Left lung (tissue), 14 donors: ENCODE measurements at places on chromosomes 1 and 21. TPM values are rescaled to one million over a fixed set of nuclear protein-coding genes. Genes with fewer than 3 reads are reported as not detected.

DNA sequence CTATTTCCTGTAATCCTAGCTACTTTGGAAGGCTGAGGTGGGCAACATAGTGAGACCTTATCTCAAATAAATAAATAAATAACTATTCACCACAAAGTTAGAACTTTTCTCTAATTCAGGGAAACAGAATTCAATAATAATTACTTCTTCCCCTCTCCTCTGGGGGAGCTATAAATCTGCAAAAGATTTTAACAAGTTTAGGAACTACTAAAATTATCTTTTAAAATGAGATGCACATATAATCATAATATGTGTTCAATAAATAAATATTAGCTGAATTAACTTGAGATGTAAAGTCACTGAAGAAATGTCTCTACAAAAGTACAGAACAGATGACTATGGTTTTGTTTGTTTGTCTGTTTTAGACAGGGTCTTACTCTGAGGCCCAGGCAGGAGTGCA lies 14.1 kb downstream of the WDR47 start:
- H3K27me3 ChIP-seq = no peaks in the 10 kb centered on the region
- H3K4me1 ChIP-seq = no peaks in the 10 kb centered on the region
- no peak for DNase-seq
- peaks cover 5% of the 10 kb centered on the region for H3K36me3 ChIP-seq

GRCh38 chr1:48841461-48841860 lies 64.8 kb upstream of the BEND5 start:
- H3K36me3 ChIP-seq = no peaks in the 10 kb centered on the region
- no peak overlapping the region for H3K27ac ChIP-seq
- H3K27me3 ChIP-seq = no peaks in the 10 kb centered on the region
- no peaks in the 10 kb centered on the region for H3K4me1 ChIP-seq

GRCh38 chr1:87902830-87903229 lies 574.1 kb downstream of the LMO4 start:
- H3K27me3 ChIP-seq = no peaks in the 10 kb centered on the region
- no peak overlapping the region for H3K27ac ChIP-seq
- H3K36me3 ChIP-seq = no peaks in the 10 kb centered on the region
- no peaks in the 10 kb centered on the region for H3K4me1 ChIP-seq
- no peak overlapping the region for H3K4me3 ChIP-seq

Gene SPRR1A
- not detected for total RNA-seq

GRCh38 chr1:2442661-2443060 lies 30.3 kb upstream of the PEX10 start:
- no peak for DNase-seq
- no peaks in the 10 kb centered on the region for H3K4me1 ChIP-seq
- H3K27me3 ChIP-seq = peaks cover 22% of the 10 kb centered on the region
- H3K36me3 ChIP-seq = no peaks in the 10 kb centered on the region

GRCh38 chr1:41315146-41315822 lies 46.0 kb upstream of the FOXO6 start:
- H3K36me3 ChIP-seq = no peaks in the 10 kb centered on the region
- H3K4me1 ChIP-seq = no peaks in the 10 kb centered on the region
- DNase-seq = no peak
- no peak overlapping the region for H3K27ac ChIP-seq
- H3K4me3 ChIP-seq = no peak overlapping the region

Gene CYP4B1
- total RNA-seq = 53.8 TPM
